ENCODE measurements at places on chromosomes 5 and 9.

- peak; percentile 68 for DNase-seq
Measured at GRCh38 chr5:93800988-93801811, 59.8 kb upstream of the POU5F2 start.

- no peak for DNase-seq
Measured at GRCh38 chr9:80369641-80370040, 797.9 kb downstream of the TLE4 start.

GRCh38 chr5:137136991-137137632, 362.0 kb downstream of the SPOCK1 start:
- peak; percentile 77 for DNase-seq

DNA sequence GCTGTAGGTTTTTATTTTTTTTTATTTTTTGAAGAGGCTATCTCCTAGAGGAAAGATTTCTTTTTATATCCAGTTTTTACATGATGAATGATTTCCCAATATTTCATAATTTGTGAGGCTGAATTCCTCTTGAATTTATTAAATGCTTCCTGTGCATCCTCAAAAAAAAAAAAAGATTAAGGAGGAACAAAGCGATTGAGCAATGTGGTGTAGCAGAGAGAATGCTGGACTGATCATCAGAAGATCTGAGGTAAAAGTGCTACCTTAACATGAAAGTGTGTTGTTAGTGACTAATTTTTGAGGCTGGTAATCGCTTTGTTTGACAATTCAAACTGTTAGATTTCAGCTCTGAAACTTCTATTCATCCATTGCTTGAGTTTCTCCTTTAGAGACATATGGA, 125.1 kb downstream of the ESM1 start:
- DNase-seq, result no peak

GRCh38 chr5:757931-758697, 26.4 kb downstream of the ZDHHC11B start:
- DNase-seq, result no peak

- DNase-seq, result no peak
Measured at GRCh38 chr5:27906931-27907601, 868.7 kb upstream of the CDH9 start.

DNA sequence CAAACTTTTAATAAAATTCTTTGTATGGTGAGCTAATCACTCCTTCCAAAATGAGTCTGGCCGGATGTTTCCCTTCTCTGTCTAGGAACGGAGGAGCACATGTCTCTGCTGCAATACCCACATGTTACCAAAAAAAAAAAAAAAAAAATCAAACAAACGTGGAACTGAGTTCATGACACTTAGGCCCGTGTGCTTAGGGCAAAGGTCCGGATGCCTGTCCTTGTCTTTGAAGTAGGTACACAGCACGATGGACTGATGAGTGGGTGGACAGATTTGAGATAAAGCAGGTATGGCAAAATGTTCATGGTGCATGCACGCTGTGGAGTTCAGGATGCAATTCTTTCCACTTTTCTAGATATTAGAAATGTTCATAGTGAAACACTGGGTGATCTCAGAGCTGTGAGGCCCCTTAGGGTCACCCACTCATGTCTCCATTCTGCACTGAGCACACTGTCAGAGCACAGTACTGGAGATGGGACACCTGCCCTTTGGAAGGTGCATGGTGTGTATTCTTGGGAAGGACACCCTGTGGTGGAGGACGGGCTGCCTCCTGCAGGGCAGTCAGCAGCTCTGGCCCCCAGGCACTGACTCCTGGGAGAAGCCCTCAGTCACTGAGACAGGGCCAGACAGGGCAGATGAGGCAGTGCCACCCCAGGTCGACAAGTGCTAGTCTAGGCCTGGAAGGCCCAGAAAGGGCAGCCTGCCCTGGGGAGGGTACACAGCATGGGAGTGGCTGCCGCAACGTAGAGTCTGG, 43.6 kb downstream of the GADD45G start:
- no peak for DNase-seq

DNA sequence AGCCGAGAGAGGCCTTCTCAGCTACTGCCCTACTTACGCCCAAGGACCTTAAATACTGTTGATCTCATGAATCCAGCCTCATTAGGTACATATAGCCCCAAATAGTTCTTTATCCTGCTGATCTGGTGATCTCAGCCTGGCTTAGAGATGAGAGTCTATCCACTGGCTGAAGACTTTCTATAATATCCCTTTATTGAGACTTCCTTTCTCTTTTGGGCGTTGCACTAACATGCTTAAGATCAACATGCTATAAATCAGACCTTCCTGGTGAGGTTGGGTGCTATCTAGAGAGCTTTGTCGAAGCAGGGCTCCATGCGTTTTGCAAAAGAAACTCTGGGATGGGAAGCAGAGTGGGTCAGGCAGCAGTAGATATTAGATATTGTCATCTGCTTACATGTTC, 44.0 kb upstream of the AGXT2 start:
- DNase-seq, result no peak

DNA sequence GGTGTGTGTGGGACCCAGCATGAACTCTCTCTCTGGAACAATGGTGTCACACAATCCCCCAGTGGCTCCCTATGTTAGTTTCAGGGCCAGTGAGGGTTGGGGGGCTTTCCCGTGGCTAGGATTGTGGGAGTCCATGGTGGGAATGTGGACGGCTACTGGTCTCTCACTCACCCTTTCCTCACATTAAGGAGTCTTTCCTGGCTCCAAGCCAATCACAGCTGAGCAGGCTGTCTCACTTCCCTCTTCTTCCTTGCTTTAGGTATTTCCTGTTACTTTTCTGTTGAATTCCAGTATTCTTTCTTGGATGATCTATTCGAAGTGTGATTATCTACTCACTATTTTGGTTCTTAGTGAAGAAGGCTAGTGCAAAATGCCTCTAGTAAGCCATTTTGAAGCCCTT, 324.4 kb upstream of the MPDZ start:
- no peak for DNase-seq

- peak; percentile 70 for DNase-seq
Measured at GRCh38 chr9:124411514-124412227, 3.6 kb downstream of the PSMB7 start.

DNA sequence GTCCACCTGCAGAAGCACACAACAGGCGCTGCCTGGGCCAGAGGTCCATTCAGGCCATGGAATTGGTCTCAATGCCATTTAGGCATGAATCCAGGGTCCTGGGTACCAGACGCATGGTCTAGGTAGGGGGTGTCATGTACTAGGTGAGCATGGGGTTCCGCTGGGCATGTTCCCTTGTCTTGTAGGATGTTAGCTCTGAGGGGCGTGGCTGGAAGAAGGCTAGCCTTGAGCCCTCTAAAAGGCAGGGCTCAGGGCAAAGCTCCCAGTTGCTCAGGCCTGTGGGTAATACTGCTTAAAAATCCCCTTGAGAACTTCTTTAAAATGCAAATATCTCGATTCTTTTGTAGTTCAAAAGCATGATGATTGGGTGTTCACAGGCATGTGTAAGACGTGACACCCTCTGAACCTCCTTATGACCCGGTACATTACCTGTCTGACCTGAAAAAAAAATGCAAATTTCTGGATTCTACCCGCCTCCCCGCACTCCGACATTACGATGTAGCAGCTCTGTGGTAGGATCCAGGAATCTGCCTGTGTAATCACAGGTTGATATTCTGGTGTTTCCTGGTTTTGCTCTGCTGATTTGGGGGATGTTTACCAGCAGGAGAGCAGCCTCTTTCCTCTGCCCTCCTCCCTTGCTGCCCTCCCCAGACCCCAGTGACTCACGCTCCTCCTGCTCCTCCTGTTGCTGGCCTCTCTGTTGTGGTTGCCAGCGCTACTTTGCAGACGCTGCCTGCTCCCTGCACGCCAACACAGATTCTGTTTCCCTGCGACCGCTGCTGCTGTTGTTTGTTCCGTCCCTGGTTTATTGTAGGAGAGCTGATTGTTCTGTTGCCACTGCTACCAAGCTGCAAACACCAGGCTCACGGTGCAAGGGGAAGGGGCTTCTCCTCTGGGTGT, 5.7 kb downstream of the TMC1 start:
- DNase-seq, result peak; percentile 93

DNA sequence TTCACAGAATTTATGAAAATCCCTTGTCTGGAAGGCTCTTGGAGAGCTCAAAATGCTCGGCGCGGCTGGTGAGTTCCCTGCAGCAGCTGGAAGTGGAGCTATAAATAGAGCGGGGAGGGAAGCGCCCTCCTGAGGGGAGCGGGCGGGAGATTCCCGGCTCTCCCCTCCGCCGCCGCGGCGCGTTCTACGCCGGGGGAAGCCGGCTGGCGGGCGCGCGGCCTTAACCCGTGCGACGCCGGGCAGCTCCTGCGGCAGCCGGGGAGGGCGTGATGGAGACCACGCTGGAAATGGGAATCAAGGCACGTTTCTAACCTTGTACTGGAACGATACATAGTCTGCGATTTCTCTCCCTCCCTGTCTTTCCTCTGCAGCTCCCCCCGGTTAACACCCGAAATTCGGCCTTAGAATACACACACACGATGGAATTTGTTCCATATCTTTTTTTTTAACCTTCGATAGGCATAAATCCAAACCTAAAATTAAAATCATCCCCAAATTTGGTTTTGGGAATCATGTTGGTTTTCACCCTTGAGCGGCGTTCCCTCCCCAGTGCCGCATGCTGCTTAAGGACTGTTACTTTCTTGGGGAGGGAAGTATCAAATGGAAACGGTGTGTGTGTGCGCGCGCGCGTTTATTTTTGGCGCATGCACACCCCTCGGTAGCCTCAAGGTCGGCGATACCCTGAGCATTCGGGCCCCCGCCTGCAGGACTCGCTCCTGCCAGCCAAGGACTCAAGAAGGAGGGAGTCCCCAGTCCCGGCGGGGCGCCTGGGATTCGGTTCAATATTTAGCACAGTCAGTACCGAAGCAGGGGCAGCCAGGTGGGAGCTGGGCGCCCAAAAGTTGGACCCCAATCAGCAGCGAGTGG, 306.3 kb upstream of the KCNN2 start:
- peak; percentile 23 for DNase-seq

DNA sequence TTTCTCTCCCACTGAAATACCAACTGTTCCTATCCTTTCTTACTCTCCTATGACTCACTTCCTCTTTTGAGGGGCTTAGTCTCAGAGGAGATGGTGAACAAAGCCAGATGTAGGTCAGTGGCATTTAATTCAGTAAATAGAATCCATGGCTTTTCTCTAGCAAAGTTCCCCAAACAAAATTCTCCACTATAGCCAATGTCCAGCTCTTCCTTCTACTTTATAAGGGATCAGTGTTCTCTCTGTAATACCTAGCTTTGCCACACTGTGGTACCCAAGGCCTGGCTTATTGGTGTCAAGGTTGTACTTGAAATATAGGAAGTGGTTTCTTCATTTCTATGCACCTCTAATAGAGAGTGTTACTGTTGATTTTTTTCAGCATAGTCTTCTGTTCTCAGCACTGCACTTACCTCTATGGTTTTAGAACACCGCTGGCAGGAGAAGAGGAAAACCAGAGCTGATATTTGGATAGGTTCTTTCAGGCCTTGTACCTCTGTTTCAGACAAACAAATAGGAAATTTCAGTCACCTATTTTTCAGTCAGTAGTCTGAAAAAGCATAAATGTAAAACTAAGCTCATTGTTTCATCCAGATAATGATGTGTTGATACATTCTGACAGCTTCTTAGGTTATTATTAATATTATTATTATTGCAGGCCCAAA, 40.6 kb upstream of the ITGA2 start:
- peak; percentile 67 for DNase-seq

GRCh38 chr5:150203832-150204589, 14.1 kb downstream of the SLC6A7 start:
- no peak for DNase-seq

DNA sequence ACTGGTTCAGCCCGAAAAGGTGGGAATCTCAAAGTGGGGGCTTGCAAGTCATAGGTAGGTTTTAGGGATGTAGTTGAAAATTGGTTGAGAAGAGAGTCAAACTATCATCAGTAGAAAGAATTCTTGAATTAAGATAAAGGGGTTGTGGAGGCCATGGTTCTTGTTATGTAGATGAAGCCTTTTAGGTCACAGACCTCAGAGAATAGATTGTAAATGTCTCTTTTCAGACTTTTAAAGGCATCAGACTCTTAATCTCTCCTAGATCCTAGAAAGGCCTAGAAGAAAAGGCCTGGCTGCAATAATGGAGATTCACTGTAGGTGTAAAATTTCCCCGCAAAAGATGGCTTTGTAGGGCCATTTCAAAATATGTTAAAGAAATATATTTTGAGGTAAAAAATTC, 96.4 kb downstream of the PSAT1 start:
- no peak for DNase-seq

- DNase-seq, result no peak
Measured at GRCh38 chr9:75002422-75003023, 25.6 kb downstream of the CARNMT1 start.

GRCh38 chr5:147455822-147456450, 53.9 kb downstream of the DPYSL3 start:
- DNase-seq, result no peak

- no peak for DNase-seq
Measured at GRCh38 chr9:132780230-132781007, 97.7 kb downstream of the AK8 start.

GRCh38 chr5:138910546-138911185, 35.5 kb upstream of the LRRTM2 start:
- DNase-seq, result no peak

DNA sequence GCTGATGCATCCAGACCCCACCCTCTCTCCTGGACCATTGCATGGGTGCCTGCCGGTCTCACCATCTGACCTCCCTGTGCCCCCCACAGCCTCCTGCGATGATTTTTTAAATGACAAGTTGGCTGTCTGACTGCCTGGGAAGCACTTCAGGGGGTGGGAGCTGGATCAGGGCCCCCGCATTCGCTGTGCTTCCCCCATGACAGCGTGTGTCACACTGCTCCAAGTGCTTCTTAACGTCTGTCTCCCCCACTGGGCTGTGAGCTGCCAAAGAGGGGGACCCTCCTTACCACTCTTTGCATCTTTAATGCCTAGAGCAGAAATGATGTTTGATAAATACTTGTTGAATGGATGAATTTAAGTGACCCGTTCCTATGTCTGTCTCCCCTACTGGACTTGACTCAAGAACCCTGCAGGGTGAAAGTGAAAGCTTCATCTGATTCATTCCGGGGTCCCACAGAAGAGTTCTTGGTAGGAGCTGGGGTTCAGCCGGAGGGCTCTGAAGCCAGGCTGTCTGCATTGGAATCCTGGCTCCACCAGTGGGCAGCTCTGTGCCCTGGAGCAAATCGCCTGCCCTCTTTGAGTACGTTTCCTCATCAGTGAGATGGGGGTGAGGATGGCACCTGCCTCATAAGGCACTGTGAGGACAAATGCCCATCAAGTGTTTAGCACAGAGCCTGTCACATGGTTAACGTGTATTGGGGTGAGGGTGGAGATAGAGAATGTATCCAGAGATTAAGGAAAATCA, 7.6 kb upstream of the EGR1 start:
- DNase-seq, result no peak

All from astrocyte (in vitro differentiated cells and primary cell).